ENCODE measurements at places on chromosomes 2 and 18.

DNA sequence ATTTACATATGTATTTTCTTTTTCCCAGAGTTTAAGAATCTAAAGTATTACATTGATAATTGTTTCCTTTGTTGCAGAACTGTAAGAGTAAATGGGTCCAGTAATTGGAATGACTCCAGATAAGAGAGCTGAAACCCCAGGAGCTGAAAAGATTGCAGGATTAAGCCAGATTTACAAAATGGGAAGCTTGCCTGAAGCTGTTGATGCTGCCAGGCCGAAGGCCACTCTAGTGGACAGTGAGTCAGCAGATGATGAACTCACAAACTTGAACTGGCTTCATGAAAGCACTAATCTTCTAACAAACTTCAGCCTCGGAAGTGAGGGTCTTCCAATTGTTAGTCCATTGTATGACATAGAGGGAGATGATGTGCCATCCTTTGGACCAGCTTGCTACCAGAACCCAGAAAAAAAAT, 183.8 kb upstream of the STON1 start:
- H3K27me3 ChIP-seq, result no peaks in the 10 kb centered on the region
- DNase-seq, result no peak
- no peak overlapping the region for H3K27ac ChIP-seq
- no peaks in the 10 kb centered on the region for H3K4me1 ChIP-seq
- H3K36me3 ChIP-seq, result peaks cover 46% of the 10 kb centered on the region
- H3K4me3 ChIP-seq, result no peak overlapping the region

DNA sequence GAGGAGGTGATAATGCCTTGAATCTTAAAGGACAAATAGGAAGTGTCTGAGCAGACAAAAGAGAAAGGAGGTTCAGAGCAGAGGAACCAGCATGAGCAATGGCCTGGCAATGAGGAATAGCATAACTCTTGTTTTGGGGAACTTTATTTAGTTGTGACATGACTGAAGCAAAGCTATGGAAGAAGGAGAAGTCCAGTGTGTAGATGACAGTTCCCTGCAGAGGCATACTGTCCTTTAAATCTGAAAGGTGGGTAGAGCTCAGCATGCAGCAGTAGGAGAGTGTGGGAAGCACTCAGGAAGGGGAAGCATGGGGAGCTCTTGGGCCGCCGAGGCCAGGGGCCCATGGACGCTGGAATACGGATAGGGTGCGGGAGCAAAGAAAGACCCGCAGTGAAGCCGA, 173.8 kb downstream of the SEPTIN10 start:
- H3K4me3 ChIP-seq, result no peak overlapping the region

GRCh38 chr2:17303521-17303920, 214.7 kb downstream of the RAD51AP2 start:
- H3K4me3 ChIP-seq, result no peak overlapping the region
- H3K27me3 ChIP-seq, result no peaks in the 10 kb centered on the region
- no peaks in the 10 kb centered on the region for H3K36me3 ChIP-seq
- H3K27ac ChIP-seq, result no peak overlapping the region

GRCh38 chr2:137123226-137123625, 357.9 kb downstream of the THSD7B start:
- DNase-seq, result no peak
- no peak overlapping the region for H3K4me3 ChIP-seq
- H3K27me3 ChIP-seq, result no peaks in the 10 kb centered on the region
- H3K36me3 ChIP-seq, result no peaks in the 10 kb centered on the region
- H3K4me1 ChIP-seq, result no peaks in the 10 kb centered on the region

DNA sequence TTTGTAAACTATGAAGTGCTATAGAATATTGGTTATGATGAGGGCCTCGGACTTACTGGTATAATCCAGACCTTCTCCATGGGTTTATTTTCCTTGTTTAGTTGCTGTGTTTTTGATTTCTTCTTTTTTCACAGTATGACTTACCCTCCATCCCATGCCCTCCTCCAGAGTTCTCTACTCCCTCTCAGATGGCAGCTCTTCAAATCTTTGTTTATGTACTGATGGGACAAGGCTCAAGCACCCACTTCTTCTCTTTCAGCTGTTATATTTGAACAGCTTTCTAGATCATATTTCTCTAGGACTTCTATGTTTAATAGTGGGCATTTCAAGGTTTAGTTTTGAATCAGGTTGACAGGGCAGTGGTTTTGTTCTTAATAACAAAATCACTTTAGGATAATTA, 43.9 kb downstream of the CLIP4 start:
- DNase-seq, result no peak
- H3K36me3 ChIP-seq, result no peaks in the 10 kb centered on the region

DNA sequence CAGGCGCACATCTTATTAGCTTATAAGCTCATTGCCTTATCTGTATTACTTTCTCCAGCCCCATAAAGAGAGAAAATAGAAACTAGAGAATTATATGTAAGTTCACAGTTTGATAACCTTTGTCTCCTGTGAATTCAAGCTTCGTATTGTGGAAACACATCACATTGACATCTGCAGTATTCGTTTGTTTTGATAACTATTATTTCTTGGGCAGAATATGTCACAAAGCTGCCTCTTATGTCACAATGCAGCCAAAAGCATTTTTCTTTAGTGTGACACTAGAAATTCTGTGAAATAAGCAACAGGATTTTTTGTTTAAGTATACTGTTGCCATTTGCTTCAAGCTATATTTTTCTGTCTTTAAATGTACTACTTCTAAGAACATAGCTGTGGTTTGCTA, 221.5 kb downstream of the DOK6 start:
- H3K27me3 ChIP-seq, result no peaks in the 10 kb centered on the region
- H3K27ac ChIP-seq, result no peak overlapping the region
- no peaks in the 10 kb centered on the region for H3K36me3 ChIP-seq
- DNase-seq, result no peak
- no peaks in the 10 kb centered on the region for H3K4me1 ChIP-seq

DNA sequence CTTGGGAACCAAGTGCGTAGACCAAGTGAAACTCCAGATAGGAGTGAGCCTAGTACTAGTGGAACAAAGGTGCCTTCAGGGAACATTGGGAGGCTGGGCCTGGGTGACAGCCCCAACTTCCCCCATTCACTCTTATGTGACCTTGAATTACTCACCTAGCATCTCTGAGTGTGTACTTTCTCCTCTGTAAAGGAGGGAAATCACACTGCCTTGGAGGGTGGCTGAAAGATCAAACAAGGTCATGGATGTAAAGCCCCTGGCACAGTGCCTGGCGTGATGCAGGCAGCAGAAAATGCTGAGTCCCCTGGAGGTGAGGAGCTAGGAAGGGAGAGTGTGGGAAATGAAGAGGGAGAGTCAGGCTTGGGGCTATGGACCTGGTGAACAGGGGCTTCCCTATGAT, 45.9 kb downstream of the MARCO start:
- peaks cover 12% of the 10 kb centered on the region for H3K27me3 ChIP-seq
- H3K27ac ChIP-seq, result no peak overlapping the region
- DNase-seq, result no peak
- H3K4me3 ChIP-seq, result no peak overlapping the region
- H3K4me1 ChIP-seq, result no peaks in the 10 kb centered on the region
- no peaks in the 10 kb centered on the region for H3K36me3 ChIP-seq

DNA sequence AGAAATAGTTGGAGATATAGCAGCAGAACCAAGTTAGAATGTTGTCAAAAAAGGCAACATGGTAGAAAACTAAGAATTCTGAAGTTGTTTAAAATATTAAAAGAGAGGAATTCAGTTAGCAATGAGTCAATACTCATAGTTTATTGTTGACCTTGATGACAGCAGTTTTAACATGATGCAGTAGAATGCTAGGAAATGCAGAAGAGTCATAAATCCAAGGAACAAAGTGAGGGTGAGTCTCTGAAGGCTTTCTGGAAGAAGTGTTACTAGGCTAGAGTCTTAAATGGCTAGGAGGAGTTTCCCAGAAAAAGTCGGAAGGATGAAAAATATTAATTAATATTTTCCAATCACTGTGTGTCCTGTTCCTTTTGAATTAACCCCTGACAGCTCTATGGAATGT, 807.3 kb downstream of the TSN start:
- no peaks in the 10 kb centered on the region for H3K36me3 ChIP-seq
- no peak overlapping the region for H3K4me3 ChIP-seq
- H3K4me1 ChIP-seq, result no peaks in the 10 kb centered on the region
- no peak overlapping the region for H3K27ac ChIP-seq
- DNase-seq, result no peak

GRCh38 chr18:57404345-57404744, 30.8 kb upstream of the ONECUT2 start:
- no peak overlapping the region for H3K4me3 ChIP-seq
- no peak overlapping the region for H3K27ac ChIP-seq
- DNase-seq, result no peak
- H3K4me1 ChIP-seq, result no peaks in the 10 kb centered on the region

GRCh38 chr2:26469092-26469710, 8.7 kb downstream of the OTOF start:
- no peaks in the 10 kb centered on the region for H3K36me3 ChIP-seq
- no peak overlapping the region for H3K27ac ChIP-seq
- peaks cover 6% of the 10 kb centered on the region for H3K4me1 ChIP-seq
- no peaks in the 10 kb centered on the region for H3K27me3 ChIP-seq
- DNase-seq, result peak; percentile 87

DNA sequence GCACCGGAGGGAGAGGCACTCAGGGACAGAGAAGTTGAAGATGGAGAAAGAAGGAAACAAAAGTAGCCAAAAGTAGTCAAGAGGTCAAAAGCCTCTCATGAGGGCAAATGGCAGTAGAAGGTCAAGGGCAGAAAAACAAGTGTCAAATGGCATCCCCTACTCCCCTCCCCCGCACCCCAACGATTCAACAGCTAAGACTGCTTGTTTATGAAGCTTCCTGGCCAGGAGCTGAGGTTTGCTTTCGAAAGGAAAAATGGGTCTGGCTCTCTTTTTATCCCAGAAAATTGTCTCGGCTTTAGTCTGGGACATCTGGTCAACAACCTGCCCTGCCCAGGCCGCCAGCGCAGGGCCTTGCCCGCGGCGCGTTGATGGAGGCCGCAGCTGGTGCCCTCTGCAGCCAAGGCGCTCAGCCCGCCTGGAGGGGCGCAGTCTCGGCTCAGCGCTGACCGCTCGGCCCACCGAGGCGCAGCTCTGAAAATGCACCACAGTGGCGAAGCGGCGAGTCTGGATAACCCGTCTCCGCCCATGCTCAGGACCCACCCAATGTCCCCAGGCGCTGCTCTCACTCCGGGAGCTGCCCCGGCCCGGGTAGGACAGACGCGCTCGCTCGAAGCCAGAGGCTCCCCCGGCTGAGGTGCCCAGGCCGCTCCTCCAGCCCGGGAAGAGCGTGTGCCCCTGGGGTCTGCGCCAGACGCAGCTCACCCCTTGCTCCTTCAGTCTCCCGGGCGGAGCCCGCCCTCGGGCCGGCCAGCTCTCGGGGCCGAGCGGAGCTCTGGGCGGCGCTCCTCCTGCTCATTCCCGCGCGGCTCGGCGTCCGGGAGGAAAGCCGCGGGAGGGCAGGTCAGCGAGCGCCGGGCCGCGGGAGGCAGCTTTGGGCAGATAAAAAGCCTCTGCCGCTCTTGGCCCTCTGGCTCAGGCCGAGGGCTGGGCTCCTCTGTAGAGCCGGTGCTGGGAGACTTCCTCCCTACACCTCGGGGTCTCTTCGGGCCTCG, 1.8 kb upstream of the TBR1 start:
- H3K27ac ChIP-seq, result no peak overlapping the region
- DNase-seq, result peak; percentile 55
- H3K4me3 ChIP-seq, result peak overlapping the region; percentile 35
- peaks cover 51% of the 10 kb centered on the region for H3K27me3 ChIP-seq
- H3K36me3 ChIP-seq, result peaks cover 17% of the 10 kb centered on the region

DNA sequence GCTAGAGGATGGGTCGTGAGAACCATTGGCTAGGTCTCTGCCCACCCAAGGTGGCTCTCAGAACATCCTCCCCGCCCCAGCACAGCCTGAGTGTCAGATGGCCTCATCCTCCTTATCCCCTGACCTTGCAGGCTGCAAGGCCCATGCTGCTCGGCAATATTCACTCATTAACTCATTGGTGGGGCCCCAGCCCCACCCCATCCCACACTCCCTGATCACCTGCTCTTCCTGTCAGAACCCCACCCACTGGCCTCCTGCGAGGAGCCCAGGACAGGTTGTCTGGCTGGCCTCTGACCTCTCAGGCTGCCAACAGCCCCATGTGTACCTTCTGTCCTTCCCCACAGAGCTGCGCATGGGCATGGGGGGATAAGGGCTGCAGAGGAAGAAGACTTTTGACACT, 5.3 kb downstream of the ADCY3 start:
- H3K4me3 ChIP-seq, result no peak overlapping the region
- H3K36me3 ChIP-seq, result peaks cover 68% of the 10 kb centered on the region
- H3K27ac ChIP-seq, result no peak overlapping the region
- H3K27me3 ChIP-seq, result no peaks in the 10 kb centered on the region
- peaks cover 37% of the 10 kb centered on the region for H3K4me1 ChIP-seq
- no peak for DNase-seq

- no peak overlapping the region for H3K4me3 ChIP-seq
- H3K27ac ChIP-seq, result no peak overlapping the region
- no peak for DNase-seq
- H3K36me3 ChIP-seq, result no peaks in the 10 kb centered on the region
These were observed 83.3 kb downstream of the MALT1 start for GRCh38 chr18:58754544-58755068.

GRCh38 chr18:56647071-56647470, 4.1 kb upstream of the WDR7 start:
- no peaks in the 10 kb centered on the region for H3K36me3 ChIP-seq
- no peaks in the 10 kb centered on the region for H3K27me3 ChIP-seq
- H3K4me1 ChIP-seq, result no peaks in the 10 kb centered on the region

GRCh38 chr2:10241641-10242430, 60.9 kb upstream of the HPCAL1 start:
- no peaks in the 10 kb centered on the region for H3K4me1 ChIP-seq
- H3K4me3 ChIP-seq, result no peak overlapping the region
- H3K27me3 ChIP-seq, result peaks cover 19% of the 10 kb centered on the region
- H3K27ac ChIP-seq, result no peak overlapping the region
- H3K36me3 ChIP-seq, result no peaks in the 10 kb centered on the region

- DNase-seq, result no peak
- H3K27me3 ChIP-seq, result no peaks in the 10 kb centered on the region
- H3K36me3 ChIP-seq, result no peaks in the 10 kb centered on the region
- no peaks in the 10 kb centered on the region for H3K4me1 ChIP-seq
These were observed 165.2 kb downstream of the TMEM200C start for GRCh38 chr18:5729983-5730699.

DNA sequence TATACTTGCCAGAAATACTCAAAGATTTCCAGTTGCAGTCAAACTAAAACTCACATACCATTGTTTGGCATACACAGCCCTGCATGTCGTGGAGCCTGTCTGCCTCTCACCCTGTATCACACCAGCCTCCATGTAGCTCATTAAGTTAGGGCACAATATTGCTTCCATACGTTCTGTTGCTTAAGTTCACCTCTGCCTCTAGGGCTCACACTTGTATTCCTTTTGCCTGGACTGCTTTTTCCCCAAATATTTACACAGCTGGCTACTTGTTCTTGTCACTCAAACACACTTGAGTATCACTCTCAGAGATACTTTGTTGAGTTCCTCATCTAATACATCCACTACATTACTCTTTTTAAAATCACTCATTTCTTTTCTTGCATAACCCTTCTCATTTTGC, 83.1 kb downstream of the PTH2R start:
- H3K4me1 ChIP-seq, result peaks cover 30% of the 10 kb centered on the region
- no peaks in the 10 kb centered on the region for H3K36me3 ChIP-seq
- DNase-seq, result peak; percentile 10
- no peaks in the 10 kb centered on the region for H3K27me3 ChIP-seq
- H3K27ac ChIP-seq, result peak overlapping the region; percentile 72

All from K562 (cell line).